Lung (tissue), 17 donors: ENCODE measurements at places on chromosomes 16 and 17. TPM values are rescaled to one million over a fixed set of nuclear protein-coding genes. Genes with fewer than 3 reads are reported as not detected.

DNA sequence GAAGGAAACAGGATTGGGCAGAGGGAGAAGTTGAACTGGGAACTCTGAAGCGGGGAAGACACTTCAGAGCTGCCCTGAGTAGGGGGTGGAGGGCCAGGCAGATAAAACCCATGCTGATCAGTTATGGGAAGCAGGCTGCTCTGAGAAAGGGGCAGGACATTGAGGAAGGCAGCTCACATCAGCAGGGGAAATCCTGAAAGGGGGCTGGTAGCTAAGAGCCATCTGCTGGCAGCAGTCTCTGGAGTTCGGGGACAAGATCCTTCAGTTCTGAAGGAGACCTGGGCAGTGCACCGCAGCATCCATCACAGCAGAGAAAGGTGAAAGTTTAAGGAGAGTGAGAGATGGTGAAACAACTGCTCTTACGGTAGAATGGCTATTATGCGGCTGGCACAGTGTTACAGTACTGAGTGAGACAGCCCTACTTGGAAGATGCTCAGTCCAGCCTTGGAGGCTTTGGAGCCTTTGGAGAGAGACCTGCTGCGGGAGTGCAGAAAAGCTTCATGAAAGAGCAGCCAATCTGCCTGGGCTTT lies 5.4 kb upstream of the KIF18B start:
- H3K36me3 ChIP-seq, result no peaks in the 10 kb centered on the region
- H3K4me3 ChIP-seq, result no peak overlapping the region
- no peak for DNase-seq

DNA sequence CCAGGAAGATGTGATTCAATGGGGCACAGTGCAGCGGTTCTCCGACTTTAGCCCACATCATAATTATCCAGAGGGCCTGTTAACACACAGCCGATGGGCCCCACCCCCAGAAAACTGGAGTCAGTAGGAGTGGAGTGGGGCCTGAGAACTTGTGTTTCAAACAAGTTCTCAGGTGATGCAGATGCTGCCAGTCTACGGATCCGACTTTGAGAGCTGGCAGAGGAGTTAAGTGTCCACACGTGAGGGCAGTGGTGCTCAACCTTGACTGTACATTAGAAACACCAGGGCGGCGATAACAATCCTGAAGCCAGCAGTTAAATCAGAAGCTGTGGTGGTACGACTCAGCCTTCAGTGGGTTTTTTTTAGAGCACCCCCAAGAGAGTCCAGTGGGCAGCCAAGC lies 75.0 kb downstream of the GPRC5B start:
- no peak for DNase-seq
- no peaks in the 10 kb centered on the region for H3K36me3 ChIP-seq
- H3K4me1 ChIP-seq, result peaks cover 4% of the 10 kb centered on the region

GRCh38 chr16:62869837-62870236 lies 833.6 kb upstream of the CDH8 start:
- no peak for DNase-seq
- H3K4me3 ChIP-seq, result no peak overlapping the region
- no peaks in the 10 kb centered on the region for H3K4me1 ChIP-seq
- H3K27me3 ChIP-seq, result no peaks in the 10 kb centered on the region
- H3K27ac ChIP-seq, result no peak overlapping the region

DNA sequence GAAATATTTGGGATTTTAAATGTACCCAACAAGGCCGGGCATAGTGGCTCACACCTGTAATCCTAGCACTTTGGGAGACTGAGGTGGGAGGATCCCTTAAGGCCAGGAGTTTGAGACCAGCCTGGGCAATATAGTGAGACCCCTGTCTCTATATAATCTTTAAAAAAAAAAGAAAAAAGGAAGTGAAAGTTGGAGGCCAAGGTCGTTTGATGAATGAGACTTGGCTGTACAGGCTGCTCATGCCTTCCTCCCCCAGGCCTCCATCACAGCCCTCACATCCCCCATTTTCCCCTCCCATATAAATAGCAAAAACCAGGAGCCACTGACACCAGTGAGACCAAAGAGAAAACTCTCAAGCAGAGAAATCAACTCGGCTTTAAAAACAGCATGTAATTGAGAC lies 3.3 kb upstream of the CA7 start:
- no peaks in the 10 kb centered on the region for H3K36me3 ChIP-seq
- H3K27ac ChIP-seq, result no peak overlapping the region
- no peaks in the 10 kb centered on the region for H3K4me1 ChIP-seq

DNA sequence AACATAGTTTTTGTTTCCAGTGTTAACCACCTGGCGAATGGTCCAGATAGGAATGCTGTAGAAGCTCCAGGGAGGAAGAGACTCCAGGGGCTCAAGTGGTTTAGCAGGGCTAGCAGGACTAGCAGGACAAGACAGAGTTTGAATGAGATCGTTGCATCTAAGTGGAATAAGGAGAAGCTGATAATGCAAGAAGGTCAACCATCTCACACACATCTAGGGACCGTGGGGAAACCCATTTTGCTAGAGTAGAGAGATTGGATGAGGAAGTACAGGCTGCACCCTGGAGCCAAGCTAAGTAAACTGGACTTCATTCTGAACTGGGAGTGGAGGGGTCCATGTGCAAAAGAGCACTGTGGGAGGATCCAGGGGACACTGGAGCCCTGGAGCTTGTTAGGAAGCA lies 86.1 kb upstream of the HSBP1 start:
- H3K27ac ChIP-seq, result no peak overlapping the region
- DNase-seq, result no peak
- no peaks in the 10 kb centered on the region for H3K4me1 ChIP-seq
- no peak overlapping the region for H3K4me3 ChIP-seq
- H3K27me3 ChIP-seq, result no peaks in the 10 kb centered on the region

DNA sequence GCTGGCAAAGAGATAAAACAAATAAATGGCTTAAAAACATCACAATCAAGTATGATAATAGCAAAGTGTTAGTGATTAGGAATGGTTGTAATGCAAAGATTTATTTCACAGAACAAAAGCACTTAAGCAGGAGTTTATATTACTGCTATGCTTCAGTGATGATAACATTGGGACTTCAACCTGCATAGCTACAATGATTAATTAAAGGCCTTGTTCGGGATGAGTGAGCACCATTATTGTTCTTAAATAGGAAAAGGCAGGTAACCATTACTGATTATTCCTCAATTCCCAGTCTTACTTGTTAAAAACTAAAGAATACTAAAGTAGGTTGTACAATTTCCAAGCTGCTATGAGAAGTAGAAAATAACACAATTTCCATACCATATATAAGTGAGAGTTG lies 1247.5 kb upstream of the CDH8 start:
- no peak overlapping the region for H3K4me3 ChIP-seq
- no peak overlapping the region for H3K27ac ChIP-seq
- H3K36me3 ChIP-seq, result no peaks in the 10 kb centered on the region
- no peaks in the 10 kb centered on the region for H3K27me3 ChIP-seq
- DNase-seq, result no peak
- no peaks in the 10 kb centered on the region for H3K4me1 ChIP-seq

GRCh38 chr16:69384974-69385373 lies 833 bp downstream of the TERF2 start:
- DNase-seq, result no peak
- H3K27ac ChIP-seq, result peak overlapping the region; percentile 89
- H3K4me1 ChIP-seq, result peaks cover 3% of the 10 kb centered on the region
- H3K27me3 ChIP-seq, result no peaks in the 10 kb centered on the region
- H3K36me3 ChIP-seq, result peaks cover 7% of the 10 kb centered on the region

DNA sequence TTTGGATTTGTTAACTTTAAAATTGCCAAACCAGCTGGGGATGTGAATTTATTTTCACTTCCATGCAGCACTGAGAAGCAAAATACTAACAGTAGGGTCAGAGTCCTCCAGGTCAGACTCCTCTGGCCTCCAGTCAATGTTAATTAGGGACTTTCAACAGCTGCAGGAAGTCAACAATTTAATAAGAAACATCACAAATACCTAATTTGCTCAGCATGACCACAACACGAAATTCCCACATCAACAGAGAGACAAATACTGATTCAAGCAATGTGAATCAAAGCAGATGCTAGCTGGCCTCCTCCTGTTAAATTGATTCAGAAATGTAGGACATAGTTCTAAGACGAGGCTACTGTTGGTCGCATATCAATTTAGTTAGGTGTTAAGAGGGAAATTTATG lies 111.7 kb downstream of the ABCA8 start:
- H3K4me3 ChIP-seq, result no peak overlapping the region
- no peak overlapping the region for H3K27ac ChIP-seq
- DNase-seq, result peak; percentile 49
- no peaks in the 10 kb centered on the region for H3K27me3 ChIP-seq
- H3K36me3 ChIP-seq, result no peaks in the 10 kb centered on the region
- H3K4me1 ChIP-seq, result no peaks in the 10 kb centered on the region

DNA sequence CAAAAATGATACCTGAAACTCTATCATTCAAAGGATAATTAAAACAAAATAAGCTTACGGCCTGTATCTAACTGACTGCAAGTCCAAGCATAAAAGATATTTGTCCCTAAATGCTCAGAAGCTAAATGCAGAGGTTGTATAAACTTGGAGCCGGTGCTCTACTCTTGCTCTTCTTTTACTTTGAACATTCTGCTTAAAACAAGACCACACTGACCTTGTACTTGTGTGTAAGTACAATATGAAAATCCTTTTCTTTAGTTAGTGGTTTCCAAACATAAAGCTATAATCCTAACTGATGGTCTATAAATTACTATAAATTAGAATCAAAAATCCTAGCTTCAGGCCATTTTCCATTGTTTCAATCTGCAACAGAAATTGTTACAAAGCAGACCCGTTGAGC lies 74.6 kb downstream of the SPAG9 start:
- H3K27me3 ChIP-seq, result no peaks in the 10 kb centered on the region
- peak; percentile 77 for DNase-seq
- no peaks in the 10 kb centered on the region for H3K4me1 ChIP-seq
- no peak overlapping the region for H3K27ac ChIP-seq
- no peaks in the 10 kb centered on the region for H3K36me3 ChIP-seq

Gene MAP2K6
- total RNA-seq, result 14.4 TPM

Gene MFAP4
- 156 TPM for total RNA-seq

Gene ORMDL3
- 76.7 TPM for total RNA-seq

Gene AOC2
- 1.6 TPM for total RNA-seq

Gene USP10
- 77.5 TPM for total RNA-seq
